ENCODE measurements at places on chromosomes 12 and 14.

- DNase-seq = no peak
Measured at GRCh38 chr12:116165036-116165425, 112.5 kb downstream of the MED13L start.

DNA sequence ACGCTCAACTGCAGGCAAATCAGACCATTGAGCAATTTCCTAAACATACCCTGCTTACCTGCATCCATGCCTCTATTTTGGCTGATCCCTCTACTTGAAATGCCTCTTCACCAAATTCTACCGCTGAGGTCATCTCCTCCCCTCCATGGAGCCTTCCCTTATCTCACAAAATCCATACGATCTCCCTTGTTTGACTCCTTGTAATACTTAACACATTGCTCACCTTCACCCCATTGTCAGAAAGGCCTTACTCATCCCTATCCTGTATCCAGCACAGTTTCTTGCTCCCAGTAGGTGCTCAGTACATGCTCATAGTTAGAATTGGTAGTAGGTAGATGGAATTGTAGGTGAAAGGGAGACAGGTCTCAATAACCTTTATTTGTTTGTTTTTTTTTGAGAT is 5.4 kb downstream of the DDN start:
- no peak for DNase-seq

DNA sequence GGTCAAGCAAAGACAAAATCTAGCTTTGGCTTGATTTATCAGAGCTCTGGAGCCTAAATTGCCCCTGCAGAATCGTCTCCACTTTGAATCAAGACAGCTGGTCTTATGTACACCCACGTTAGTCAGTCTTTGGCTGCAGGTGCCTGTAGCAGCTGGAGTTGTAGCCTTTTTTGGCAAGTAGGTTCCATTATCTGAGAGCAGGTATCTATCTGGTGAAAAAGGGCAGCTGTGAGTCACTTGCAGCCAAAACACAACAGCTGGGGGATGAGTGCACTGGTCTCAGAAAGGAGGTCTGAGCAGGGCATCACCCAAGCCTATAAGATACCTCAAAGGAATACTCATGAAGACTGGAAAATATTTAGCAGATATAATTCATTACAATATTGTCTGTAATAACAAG is 43.6 kb upstream of the KCNH5 start:
- no peak for DNase-seq

DNA sequence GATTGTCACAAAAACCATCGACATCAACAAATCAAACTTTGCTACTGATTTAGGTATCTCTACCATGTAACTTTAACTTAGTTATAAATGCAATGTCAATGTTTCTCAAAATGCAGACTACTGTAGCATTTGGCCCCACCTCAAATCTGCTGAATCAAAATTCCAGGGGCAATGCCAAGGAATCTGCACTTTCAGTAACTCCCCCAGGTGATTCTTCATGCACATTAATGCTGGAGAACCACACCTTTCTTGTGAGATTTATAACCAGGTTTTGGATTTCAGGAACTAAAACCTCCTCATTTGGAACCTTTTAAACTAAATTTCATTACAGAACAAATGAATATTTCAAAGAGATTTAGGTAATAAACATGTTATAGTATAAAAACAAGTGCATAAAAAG is 4.9 kb downstream of the ATP2B1 start:
- no peak for DNase-seq

DNA sequence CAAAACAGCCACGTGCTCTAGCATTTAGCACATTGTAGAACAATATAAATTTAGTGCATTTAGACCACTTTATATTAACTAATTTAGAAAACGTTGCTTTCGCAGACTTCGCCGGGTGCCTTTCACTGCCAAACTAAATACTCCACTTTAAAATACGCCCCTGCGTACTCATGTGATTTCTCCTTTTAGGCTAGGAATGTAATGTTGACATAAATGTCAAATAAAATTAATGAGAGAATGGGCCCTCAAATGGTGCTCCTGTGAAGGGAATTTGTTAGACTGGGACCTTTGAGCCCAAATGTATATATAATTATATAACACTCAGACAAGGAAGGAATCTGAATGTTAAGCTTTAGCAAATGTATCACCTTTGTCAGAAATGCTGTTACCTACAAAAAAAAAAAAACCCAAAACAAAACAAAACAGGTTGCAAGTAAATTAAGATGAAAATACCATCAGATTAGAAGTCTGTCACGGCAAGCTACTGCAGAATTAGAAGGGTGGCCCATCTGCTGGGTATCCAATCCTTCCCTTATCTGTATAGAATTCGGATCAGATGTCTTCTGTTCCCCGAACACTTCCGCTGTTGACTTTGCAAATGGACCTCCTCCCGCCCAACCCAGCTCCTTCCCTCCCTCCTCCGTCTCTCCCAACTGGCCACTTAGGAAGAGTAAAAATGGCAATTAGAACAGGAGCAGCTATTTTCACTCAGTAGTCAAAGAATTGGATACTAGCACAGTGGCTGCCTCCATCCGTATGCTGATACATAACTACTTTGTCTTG is 159.3 kb upstream of the FOXN3 start:
- peak; percentile 79 for DNase-seq

DNA sequence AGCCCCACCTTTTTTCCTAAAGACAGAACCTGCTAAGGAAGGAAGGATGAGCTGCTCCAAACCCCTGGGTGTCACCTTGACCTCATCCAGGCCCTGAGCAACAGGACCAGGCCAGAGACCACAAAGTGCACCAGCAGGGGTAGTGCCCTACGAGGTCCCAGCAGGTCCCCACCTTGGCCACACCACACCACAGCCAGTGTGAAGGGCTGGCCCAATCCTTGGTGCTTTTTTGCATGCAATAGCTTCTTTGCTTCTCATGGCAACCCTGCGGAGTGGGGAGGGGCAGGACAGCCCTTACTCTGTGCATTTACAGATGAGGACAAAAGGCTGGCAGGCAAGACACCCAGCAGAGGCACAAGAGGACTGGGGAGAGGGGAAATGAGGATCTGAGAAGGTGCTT is 352.6 kb downstream of the BCL11B start:
- DNase-seq = no peak

DNA sequence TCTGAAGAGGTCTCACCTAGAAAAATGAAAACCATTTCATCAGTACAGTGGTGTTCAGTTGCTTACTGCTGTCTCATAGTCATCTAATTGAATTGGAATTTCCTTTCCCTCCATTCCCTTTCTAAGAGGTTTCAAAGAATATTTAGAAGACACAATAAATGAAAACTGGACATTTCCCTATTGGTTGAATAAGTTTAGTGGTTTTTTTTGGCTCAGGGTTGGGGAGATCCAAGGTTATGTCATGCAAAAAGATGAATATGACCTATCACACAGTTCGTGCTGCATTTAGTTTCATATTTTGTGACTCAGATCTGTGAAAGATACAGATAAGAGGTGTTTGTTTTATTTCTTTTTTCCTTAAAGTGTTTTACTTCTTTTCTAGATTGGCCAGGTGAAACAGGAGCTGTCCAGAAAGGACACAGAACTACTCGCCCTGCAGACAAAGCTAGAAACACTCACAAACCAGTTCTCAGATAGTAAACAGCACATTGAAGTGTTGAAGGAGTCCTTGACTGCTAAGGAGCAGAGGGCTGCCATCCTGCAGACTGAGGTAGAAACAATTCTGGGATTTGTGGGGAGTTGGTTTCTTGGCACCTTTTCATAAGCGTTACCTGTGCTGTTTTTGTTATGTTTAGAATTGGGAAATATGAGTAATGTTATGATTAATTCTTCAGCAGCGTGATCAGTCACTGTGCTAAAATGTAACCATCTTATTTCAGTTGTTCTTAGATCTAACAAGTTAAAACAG is 124.6 kb downstream of the ERC1 start:
- no peak for DNase-seq

DNA sequence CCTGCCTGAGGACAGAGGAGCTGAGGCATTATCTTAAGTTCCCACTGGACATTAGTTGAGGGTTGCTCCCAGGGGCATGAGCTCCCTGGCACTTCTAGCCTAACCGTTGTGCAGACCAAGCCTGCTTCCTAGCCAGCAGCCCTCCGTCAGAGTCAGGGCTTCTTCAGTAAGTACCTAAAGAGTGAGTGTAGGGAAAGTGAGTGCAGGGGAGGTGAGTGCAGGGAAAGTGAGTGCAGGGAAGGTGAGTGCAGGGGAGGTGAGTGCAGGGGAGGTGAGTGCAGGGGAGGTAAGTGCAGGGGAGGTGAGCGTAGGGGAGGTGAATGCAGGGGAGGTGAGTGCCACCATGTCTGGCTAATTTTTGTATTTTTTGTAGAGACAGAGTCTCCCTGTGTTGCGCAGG is 190.5 kb downstream of the ESRRB start:
- no peak for DNase-seq

GRCh38 chr12:108017472-108018057 is 111.5 kb upstream of the WSCD2 start:
- no peak for DNase-seq

GRCh38 chr12:2256915-2257314 is 204.1 kb downstream of the CACNA1C start:
- DNase-seq = no peak

DNA sequence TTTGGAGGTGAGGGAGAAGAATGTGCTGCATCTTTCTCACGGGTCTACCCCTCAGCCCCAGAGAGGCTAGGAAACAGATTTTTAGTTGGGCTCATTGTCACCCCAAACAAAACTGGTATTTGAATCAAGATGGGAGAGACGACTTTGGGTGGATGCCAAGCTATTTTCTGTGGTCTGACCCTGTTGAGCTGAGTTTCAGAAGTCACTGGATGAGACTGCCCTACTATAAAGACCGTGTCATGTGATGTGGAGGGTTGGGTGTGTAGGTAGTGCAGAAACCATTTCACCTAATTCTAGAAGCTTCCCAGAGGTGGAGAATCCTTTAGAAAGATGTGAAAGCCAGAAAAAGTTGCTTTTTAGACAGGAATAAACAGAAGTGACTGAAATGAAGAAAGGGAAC is 60.2 kb downstream of the IFT43 start:
- no peak for DNase-seq

- DNase-seq = no peak
Measured at GRCh38 chr14:91186515-91187066, 57.9 kb downstream of the GPR68 start.

- no peak for DNase-seq
Measured at GRCh38 chr12:49838973-49839633, 3.8 kb downstream of the BCDIN3D start.

GRCh38 chr14:36519431-36520321 is at the start of gene NKX2-1:
NKX2-1 (minus strand) TSS chr14:36520232; CDS start chr14:36520129, 103 bp downstream.
- peak; percentile 92 for DNase-seq

- DNase-seq = no peak
Measured at GRCh38 chr14:65791191-65791981, 378.9 kb downstream of the FUT8 start.

DNA sequence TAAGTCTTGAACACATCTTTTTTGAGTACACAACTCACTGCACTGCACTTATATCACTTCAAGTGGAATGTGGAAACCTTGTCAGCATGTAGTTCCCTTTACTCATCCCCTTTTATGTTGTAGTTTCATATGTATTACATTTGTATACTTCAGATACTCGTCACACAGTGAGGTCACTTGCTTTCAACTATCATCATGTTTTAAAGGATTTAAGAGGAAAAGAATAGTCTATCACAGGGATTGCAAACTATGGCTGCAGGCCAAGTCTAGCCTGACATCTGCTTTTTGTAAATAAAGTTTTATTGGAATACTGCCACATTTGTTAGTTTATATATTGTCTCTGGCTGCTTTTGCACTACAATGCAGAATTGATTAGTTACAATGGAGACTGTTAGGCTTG is 24.3 kb downstream of the CNOT2 start:
- DNase-seq = no peak

DNA sequence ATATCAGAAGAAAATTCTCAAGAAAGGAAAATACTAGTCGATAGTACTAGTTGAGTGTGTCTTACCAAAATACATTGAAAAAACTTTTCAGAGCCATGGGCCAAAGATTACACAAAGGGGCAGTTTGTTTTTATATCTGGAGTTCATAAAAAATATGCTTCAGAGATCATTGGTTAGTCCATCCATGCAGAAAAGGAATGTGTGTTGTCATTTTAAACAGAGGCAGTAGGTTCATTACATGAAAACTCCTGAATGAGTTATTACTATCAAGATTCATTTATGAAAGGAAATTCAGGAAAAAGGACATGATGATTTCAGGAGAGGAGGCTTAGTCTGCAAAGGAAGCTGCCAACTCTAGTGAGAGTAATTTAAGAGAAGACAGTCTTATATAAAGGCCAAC is 354.8 kb downstream of the AEBP2 start:
- no peak for DNase-seq

GRCh38 chr12:83826112-83826511 is 1086.5 kb downstream of the SLC6A15 start:
- peak; percentile 61 for DNase-seq

DNA sequence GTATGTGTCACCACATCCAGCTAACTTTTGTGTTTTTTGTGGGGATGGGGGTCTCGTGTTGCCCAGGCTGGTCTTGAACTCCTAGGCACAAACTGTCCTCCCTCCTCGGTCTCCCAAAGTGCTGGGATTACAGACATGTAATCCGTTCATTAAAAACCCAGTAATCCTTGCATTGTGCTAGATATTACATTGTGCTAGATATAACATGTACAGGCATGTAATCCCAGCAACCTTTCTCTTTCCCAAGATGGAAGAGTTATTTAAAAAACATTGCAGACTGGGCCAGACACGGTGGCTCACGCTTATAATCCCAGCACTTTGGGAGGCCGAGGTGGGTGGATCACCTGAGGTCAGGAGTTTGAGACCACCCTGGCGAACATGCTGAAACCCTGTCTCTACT is 19.7 kb downstream of the ELK3 start:
- DNase-seq = no peak

DNA sequence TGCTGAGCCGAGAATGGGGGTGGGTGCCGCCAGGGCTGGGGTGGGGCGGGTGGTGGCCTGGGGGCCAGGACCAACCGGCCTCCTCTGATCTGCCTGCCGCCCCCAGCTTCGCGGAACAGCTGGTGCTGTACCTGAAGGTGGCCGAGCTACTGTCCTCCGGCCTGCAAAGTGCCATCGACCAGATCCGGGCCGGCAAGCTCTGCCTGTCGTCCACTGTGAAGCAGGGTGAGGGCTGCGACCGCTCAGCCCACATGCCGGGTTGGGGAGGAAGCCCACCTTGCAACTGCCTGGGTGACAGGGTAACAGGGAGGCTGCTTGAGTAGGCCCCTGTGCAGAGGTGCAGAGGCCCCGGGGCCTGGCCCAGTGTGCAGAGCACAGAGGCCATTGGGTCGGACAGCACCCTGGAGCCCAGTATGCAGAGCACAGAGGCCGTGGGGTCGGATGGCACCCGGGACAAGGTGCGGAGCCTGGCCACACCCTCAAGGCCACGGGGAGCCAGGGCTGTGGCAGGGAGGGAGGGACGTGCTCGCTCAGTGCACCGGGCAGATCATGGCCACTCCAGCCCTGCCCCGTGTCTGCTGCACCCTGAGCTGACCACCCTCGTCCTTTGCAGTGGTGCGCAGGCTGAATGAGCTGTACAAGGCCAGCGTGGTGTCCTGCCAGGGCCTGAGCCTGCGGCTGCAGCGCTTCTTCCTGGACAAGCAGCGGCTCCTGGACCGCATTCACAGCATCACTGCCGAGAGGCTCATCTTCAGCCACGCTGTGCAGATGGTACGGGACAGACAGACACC is 9.5 kb upstream of the PUS1 start:
- DNase-seq = no peak

GRCh38 chr14:90451961-90452360 is 55.1 kb downstream of the CALM1 start:
- DNase-seq = no peak

- DNase-seq = no peak
Measured at GRCh38 chr14:105530285-105531087, 4.1 kb downstream of the TMEM121 start.
